ENCODE measurements at places on chromosomes 7 and 10. TPM values are rescaled to one million over a fixed set of nuclear protein-coding genes. Genes with fewer than 3 reads are reported as not detected.

The NKX1-2 gene
- not detected for total RNA-seq

DNA sequence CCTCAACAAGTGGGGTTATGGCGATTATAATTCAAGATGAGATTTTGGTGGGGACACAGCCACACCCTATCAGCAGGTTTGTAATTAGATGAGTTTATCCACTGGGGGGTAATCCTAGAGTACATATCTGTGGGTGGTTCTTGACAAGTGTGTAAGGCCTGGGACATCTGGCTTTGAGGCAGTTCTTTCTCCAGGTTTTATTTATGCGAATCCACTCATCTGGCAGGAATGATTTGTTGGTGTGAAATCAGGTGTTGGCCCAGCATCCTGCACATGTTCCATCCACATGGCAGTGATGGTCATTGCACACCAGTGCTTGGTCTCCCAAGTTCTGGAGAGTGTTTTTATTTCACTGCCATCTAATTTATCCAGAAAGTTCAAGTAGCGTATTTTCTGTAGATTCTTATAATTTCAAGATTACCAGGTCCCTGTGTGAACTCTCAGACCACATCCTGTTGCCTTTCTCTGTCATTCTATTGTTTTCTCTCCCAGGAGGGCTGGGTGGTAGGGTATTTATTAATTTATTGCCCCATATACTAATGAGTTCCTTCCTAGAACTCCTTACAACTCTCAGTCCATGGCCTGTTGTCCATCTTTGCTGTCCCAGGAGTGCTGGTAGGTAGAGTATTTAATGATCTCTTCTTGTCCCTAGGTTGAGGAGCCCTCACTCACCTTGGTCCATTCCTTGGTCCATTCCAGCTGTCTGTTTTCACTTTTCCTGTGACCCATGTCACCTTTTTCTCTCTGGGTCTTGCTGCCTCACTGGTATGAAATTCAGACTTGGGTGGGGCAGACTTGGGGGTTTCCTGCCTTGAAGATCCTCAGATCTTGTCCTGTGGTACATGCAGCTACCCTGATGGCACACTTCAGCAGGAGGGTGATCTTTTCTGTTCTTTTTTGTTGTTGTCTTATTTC lies 10.4 kb downstream of the RALA start:
- no peaks in the 10 kb centered on the region for H3K36me3 ChIP-seq
- no peaks in the 10 kb centered on the region for H3K27me3 ChIP-seq
- no peak overlapping the region for H3K4me3 ChIP-seq
- no peaks in the 10 kb centered on the region for H3K4me1 ChIP-seq
- no peak for DNase-seq
- H3K27ac ChIP-seq: no peak overlapping the region

GRCh38 chr7:82467020-82467419 lies 23.4 kb upstream of the CACNA2D1 start:
- no peaks in the 10 kb centered on the region for H3K4me1 ChIP-seq
- no peak for DNase-seq
- H3K36me3 ChIP-seq: no peaks in the 10 kb centered on the region

DNA sequence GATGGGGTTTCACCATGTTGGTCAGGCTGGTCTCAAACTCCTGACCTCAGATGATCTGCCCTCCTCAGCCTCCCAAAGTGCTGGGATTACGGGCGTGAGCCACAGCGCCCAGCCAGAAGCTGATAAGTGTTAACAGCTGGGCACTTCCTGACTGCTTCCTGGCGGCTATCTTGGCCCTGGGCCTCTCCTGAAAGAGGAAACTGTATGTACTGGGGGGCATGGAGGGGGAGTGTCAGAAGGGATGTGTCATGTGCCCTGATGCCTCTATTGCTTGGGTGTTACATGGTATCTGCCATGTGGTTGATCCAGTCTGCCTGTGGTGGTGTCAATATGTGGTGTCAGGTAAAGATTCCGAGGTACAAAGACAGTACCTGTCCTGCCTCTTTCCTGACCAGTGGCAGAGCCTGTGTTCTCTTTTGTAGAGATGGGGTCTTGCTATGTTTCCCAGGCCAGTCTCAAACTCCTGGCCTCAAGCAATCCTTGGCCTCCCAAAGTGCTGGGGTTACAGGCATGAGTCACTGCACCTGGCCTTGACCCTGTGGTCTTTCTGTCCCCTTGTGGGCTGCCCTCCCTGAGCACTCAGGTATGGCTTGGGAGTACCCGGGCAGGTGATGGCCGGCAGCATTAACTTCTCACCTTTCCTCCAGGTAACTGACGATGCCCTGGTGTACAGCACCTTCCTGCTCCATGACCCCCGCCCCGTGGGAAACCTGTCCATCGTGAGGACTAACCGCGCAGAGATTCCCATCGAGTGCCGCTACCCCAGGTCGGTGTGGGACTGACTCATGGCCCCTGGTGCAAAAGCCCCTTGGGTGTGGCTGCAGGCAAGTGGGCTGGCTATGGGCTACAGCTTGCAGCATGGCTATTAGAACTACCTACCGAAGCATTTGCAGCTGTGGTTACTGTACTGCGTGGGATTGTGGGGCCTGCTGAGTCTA lies 4.4 kb downstream of the ZP3 start:
- no peaks in the 10 kb centered on the region for H3K36me3 ChIP-seq
- H3K27ac ChIP-seq: no peak overlapping the region
- DNase-seq: no peak
- H3K4me3 ChIP-seq: no peak overlapping the region

DNA sequence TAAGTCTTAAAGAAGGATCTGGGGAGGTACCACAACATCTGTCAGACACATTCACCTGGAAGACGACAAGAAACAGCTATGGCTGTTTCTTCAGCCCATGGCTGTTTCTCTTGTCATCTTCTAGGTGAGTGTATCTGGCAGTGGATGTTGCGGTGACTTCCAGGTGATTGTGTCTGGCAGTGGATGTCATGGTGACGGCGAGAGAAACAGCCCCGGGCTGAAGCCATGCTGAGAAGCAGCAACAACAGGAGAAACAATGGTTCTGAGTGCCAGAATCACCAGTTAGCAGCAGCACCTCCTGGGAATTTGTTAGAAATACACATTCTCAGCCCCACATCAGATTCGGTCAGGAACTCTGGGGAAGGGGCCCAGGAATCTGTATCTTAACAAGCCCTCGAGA lies 68.6 kb upstream of the SYPL1 start:
- H3K36me3 ChIP-seq: no peaks in the 10 kb centered on the region
- peaks cover 5% of the 10 kb centered on the region for H3K4me1 ChIP-seq
- no peak overlapping the region for H3K27ac ChIP-seq
- no peak overlapping the region for H3K4me3 ChIP-seq
- no peak for DNase-seq

The RBP4 gene
- 18.0 TPM for total RNA-seq

The KEL gene
- total RNA-seq: 0.37 TPM

DNA sequence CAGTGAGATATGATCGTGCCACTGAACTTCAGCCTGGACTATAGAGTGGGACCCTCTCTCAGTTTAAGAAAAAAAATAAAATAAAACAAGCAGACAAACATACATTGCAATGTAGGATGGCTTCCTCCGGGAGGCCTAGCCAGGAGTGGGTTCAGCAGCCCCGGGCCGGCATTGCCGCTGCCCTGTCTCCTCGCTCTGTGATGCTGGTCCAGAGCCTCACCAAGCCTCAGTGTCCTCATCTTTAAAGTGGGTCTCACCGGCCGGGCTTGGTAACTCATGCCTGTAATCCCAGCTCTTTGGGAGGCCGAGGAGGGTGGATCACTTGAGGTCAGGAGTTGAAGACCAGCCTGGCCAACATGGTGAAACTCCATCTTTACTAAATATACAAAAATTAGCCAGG lies 71.6 kb downstream of the PTPRE start:
- H3K27ac ChIP-seq: peak overlapping the region; percentile 65
- H3K4me1 ChIP-seq: no peaks in the 10 kb centered on the region
- H3K27me3 ChIP-seq: no peaks in the 10 kb centered on the region
- no peak overlapping the region for H3K4me3 ChIP-seq
- H3K36me3 ChIP-seq: no peaks in the 10 kb centered on the region

- H3K36me3 ChIP-seq: no peaks in the 10 kb centered on the region
- peak; percentile 42 for DNase-seq
- peaks cover 54% of the 10 kb centered on the region for H3K4me1 ChIP-seq
- no peak overlapping the region for H3K4me3 ChIP-seq
- H3K27me3 ChIP-seq: no peaks in the 10 kb centered on the region
Observed at GRCh38 chr10:62083412-62084267, 182.1 kb downstream of the ARID5B start.

DNA sequence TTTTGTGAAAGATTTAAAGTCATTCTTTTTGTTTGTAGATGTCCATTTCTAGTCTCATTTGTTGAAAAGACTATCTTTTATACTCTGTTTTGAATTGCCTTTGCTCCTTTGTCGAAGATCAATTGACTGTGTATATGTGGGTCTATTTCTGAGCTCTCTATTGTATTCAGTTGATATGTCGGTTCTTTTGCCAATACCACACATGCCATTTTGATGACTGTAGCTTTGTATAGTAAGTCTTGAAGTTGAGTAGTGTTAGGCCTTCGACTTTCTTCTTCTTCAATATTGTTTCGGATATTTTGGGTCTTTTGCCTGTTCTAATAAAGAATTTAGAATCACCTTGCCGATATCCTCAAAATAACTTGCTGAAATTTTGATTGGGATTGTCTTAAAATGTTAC lies 104.5 kb downstream of the CCSER2 start:
- no peak for DNase-seq
- no peak overlapping the region for H3K4me3 ChIP-seq
- H3K27me3 ChIP-seq: no peaks in the 10 kb centered on the region
- no peaks in the 10 kb centered on the region for H3K36me3 ChIP-seq
- H3K27ac ChIP-seq: no peak overlapping the region

DNA sequence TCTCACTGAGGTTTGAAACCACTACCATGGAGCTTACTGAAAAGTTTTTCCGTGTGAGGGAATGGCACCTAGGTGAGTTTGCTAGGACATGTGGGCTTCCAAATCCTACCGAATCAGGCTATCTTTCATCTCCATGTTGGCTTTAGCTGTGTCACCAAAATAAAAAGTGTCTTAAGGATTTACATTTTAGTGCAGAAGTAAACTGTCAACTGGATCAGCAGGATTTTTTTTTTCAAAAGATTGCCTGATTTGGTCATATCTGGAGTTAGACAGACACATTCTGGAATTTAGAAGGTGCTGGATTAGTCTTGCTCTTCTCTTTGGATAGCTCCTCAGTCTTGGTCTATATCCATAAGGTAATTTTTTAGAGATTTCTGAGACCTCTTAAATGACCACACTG lies 5.5 kb downstream of the ARID5B start:
- no peaks in the 10 kb centered on the region for H3K27me3 ChIP-seq
- no peaks in the 10 kb centered on the region for H3K36me3 ChIP-seq
- no peak overlapping the region for H3K4me3 ChIP-seq
- peaks cover 39% of the 10 kb centered on the region for H3K4me1 ChIP-seq

The ST8SIA6 gene
- not detected for total RNA-seq

DNA sequence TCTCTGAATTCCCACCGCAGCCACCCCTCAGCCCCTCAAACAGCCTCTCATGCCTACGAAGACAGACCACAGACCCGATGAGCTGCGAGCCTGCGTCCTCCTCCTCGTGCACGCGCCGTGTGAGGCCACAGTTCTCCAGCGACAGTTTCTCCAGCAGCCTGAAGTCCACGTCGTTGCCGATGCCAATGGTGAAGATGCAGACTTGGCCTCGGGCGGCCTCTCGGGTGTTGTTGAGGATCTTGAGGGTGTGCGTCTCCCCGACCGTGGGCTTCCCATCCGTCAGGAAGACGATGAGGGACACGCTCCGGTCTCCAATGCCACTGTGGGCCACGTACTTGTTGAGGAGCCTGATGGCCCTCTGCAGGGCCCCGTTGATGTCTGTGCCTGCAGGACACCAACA lies 87.1 kb downstream of the ITIH5 start:
- H3K27me3 ChIP-seq: no peaks in the 10 kb centered on the region
- no peaks in the 10 kb centered on the region for H3K4me1 ChIP-seq
- H3K27ac ChIP-seq: no peak overlapping the region

The FASTK gene
- 121 TPM for total RNA-seq

The ZNF467 gene
- total RNA-seq: 0.40 TPM

DNA sequence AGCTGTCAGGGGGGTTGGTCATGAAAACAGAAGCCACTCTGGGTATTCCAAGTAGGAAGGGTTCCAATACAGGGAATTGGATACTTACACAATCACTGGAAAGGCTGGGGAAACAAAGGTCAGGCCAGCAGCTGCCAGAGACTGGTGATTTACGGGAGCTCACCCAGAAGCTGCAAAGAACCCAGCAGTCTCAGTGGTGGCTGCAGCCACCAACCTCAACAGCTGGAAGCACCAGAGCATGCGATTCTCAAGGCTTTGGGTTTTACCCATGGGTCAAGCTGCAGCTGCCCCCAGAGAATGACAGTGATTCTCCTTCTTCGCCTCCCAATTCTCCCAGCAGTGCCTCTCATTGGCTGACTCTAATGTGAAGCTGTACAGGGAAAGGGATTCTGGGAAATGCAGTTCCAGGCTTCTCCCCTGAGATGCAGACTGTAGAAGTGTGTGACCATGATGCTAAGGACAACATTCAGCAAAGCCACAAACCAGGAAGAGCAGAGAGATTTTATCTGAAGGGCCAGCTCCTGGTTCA lies 107.2 kb upstream of the TCF7L2 start:
- H3K27ac ChIP-seq: no peak overlapping the region
- H3K27me3 ChIP-seq: no peaks in the 10 kb centered on the region
- H3K4me3 ChIP-seq: no peak overlapping the region
- no peak for DNase-seq
- no peaks in the 10 kb centered on the region for H3K36me3 ChIP-seq
- H3K4me1 ChIP-seq: no peaks in the 10 kb centered on the region

DNA sequence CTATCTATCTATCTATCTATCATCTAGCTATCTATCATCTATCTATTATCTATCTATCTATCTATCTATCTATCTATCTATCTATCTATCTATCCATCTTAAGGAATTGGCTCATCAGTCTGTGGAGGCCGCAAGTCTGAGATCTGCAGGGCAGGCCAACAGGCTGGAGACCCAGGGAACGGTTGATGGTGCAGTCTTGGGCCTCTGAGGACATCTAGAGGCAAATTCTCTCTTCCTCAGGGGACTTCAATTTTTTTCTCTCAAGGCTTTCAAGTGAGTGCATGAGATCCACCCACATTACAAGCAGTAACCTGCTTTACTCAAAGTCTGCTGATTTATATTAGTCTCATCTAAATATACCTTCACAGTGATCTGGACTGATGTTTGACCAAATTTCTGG lies 197.0 kb downstream of the GLRX3 start:
- no peaks in the 10 kb centered on the region for H3K36me3 ChIP-seq
- no peak overlapping the region for H3K4me3 ChIP-seq
- H3K4me1 ChIP-seq: no peaks in the 10 kb centered on the region
- H3K27ac ChIP-seq: no peak overlapping the region
- no peak for DNase-seq

- no peaks in the 10 kb centered on the region for H3K4me1 ChIP-seq
- H3K4me3 ChIP-seq: no peak overlapping the region
- no peak overlapping the region for H3K27ac ChIP-seq
- H3K36me3 ChIP-seq: no peaks in the 10 kb centered on the region
Observed at GRCh38 chr7:35521941-35522340, 173.0 kb downstream of the HERPUD2 start.

The JAZF1 gene
- 11.7 TPM for total RNA-seq

The FAM237B gene
- total RNA-seq: not detected

- H3K27me3 ChIP-seq: no peaks in the 10 kb centered on the region
- no peak for DNase-seq
- no peak overlapping the region for H3K4me3 ChIP-seq
- no peaks in the 10 kb centered on the region for H3K36me3 ChIP-seq
- H3K4me1 ChIP-seq: peaks cover 66% of the 10 kb centered on the region
Observed at GRCh38 chr10:132593389-132593788, 55.8 kb downstream of the INPP5A start.

The BEND7 gene
- total RNA-seq: 41.4 TPM

The LMBR1 gene
- 62.9 TPM for total RNA-seq

- no peaks in the 10 kb centered on the region for H3K27me3 ChIP-seq
- DNase-seq: no peak
- no peak overlapping the region for H3K27ac ChIP-seq
- peaks cover 24% of the 10 kb centered on the region for H3K36me3 ChIP-seq
Observed at GRCh38 chr7:102193806-102194205, 92.9 kb upstream of the SH2B2 start.
